ENCODE measurements at places on chromosomes 3 and 15.
A peak's percentile ranks its signal among the peaks of the same experiment; 100 is the strongest.

DNA sequence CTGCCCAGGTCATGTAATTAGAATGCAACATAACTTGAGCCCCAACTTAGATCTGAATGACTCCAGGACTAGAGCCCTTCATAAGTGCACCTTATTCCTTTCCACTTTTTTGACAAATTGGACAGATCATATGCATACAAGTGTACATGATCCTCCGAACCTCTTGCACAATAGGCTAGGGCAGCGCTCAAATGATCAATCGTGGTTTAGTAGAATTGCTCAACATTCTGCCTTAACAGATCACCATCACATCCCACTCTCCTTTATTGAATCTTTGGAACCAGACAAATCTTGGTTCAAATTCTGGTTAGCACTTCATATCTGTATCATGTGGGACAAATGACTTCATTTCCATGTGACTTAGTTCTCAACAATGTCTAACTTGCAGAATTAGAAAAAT is 106.8 kb upstream of the CDIN1 start:
- no peak overlapping the region for H3K4me3 ChIP-seq
- H3K4me1 ChIP-seq: no peaks in the 10 kb centered on the region
- no peaks in the 10 kb centered on the region for H3K27me3 ChIP-seq
- DNase-seq: no peak
- no peaks in the 10 kb centered on the region for H3K36me3 ChIP-seq

- H3K27ac ChIP-seq: no peak overlapping the region
- no peak for DNase-seq
- H3K4me1 ChIP-seq: no peaks in the 10 kb centered on the region
- H3K36me3 ChIP-seq: no peaks in the 10 kb centered on the region
Measured at GRCh38 chr3:13886593-13887129, 6.8 kb upstream of the WNT7A start.

- no peaks in the 10 kb centered on the region for H3K27me3 ChIP-seq
- peak overlapping the region; percentile 25 for H3K4me3 ChIP-seq
- no peaks in the 10 kb centered on the region for H3K4me1 ChIP-seq
- peak; percentile 61 for DNase-seq
- peak overlapping the region; percentile 68 for H3K27ac ChIP-seq
Measured at GRCh38 chr15:77568973-77569728, 63.6 kb downstream of the LINGO1 start.

DNA sequence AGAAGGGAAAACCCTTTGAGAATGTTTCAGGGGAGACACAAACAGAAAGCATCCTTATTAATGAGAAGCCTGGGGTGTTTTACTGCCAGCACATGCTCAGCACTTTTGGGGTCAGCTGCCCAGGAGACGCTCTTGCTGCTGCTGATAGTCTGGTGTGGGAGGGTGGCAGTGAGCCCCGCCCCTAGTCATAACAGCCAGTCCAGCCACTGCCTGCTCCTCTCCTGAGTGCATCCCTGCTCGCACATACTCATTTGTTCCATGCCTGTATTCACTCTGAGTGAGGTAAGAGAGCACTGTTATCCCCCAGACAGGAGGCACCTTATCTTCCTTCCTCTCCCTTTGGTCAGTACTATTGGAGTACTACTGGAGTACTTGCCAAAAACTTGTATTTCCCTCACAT is 101.3 kb downstream of the ETFA start:
- H3K4me1 ChIP-seq: no peaks in the 10 kb centered on the region
- no peak overlapping the region for H3K27ac ChIP-seq
- H3K27me3 ChIP-seq: no peaks in the 10 kb centered on the region
- H3K4me3 ChIP-seq: no peak overlapping the region

DNA sequence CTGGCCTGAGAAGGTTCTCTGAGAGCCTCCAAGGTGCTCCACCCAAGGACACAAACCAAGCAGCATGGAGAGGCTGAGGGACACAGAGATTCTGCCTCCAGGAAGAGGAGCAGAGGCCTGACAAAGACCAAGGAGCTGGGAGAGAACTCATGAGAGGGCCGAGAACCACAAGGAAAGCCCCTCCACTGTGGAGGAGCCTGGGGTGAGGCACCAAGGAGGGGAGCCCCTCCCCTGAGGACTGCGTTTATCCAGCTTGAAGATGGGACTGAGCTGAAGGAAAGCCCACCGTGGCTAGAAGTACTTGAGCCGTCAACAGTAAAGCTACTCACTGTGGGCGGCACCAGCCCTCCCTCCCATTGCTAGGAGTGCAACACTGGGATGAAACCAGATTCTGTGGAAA is 63.1 kb upstream of the MEF2A start:
- no peaks in the 10 kb centered on the region for H3K27me3 ChIP-seq
- peaks cover 4% of the 10 kb centered on the region for H3K4me1 ChIP-seq
- no peak overlapping the region for H3K27ac ChIP-seq
- DNase-seq: no peak
- H3K4me3 ChIP-seq: no peak overlapping the region

- H3K36me3 ChIP-seq: no peaks in the 10 kb centered on the region
- no peak overlapping the region for H3K4me3 ChIP-seq
- no peak overlapping the region for H3K27ac ChIP-seq
- H3K27me3 ChIP-seq: no peaks in the 10 kb centered on the region
- H3K4me1 ChIP-seq: peaks cover 5% of the 10 kb centered on the region
Measured at GRCh38 chr3:47288966-47289910, 6.5 kb downstream of the KLHL18 start.

GRCh38 chr3:124514683-124515082 is 215.6 kb upstream of the UMPS start:
- H3K4me3 ChIP-seq: no peak overlapping the region
- DNase-seq: no peak
- no peaks in the 10 kb centered on the region for H3K4me1 ChIP-seq
- H3K27me3 ChIP-seq: no peaks in the 10 kb centered on the region
- H3K36me3 ChIP-seq: no peaks in the 10 kb centered on the region
- no peak overlapping the region for H3K27ac ChIP-seq

DNA sequence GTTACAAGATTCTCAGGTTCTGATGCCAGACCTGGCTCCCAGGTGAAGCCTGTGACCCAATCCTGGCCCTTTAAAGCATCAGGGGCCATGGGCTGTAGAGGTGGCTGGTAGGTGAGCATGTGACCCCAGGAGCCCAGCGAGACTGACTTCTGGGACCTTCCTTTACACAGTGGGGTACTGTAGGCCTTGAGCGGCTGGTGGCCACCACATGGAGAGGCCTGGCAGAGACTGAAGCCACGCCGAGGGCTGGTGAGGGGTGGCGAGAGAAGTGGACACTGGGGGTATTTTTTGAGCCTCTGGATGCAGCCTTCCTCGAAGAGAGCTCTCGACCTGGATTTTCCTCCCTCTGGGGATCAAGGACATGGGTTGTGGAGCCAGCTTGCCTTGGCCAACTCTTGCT is 71.2 kb upstream of the ITGA11 start:
- no peaks in the 10 kb centered on the region for H3K4me1 ChIP-seq
- no peaks in the 10 kb centered on the region for H3K27me3 ChIP-seq
- DNase-seq: peak; percentile 10
- H3K4me3 ChIP-seq: no peak overlapping the region

GRCh38 chr3:42826141-42826540 is 16.9 kb downstream of the ACKR2 start:
- no peaks in the 10 kb centered on the region for H3K27me3 ChIP-seq
- no peak overlapping the region for H3K4me3 ChIP-seq
- H3K36me3 ChIP-seq: no peaks in the 10 kb centered on the region
- no peak overlapping the region for H3K27ac ChIP-seq
- H3K4me1 ChIP-seq: no peaks in the 10 kb centered on the region

DNA sequence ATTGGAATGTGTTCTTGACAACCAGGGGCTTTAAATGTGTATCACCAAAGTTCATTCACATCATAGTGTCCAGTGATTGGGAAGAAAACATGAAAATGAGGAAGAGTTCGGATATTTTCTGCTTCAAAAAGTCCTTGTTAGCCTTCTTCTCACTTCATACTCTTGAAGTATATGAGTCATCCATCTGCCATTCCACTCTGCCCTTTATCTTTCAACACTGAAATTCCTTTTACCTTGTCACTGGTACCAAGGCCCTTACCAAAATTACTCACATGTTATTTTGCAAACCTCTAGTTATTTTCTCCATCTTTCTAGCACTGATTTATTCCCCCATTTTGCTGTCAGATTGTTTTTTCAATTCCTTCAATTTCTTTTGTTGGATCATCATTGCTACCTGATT is 32.5 kb downstream of the OR5H15 start:
- no peak overlapping the region for H3K27ac ChIP-seq
- no peak overlapping the region for H3K4me3 ChIP-seq
- DNase-seq: no peak
- H3K36me3 ChIP-seq: no peaks in the 10 kb centered on the region

- no peak overlapping the region for H3K4me3 ChIP-seq
- peaks cover 14% of the 10 kb centered on the region for H3K4me1 ChIP-seq
- no peaks in the 10 kb centered on the region for H3K27me3 ChIP-seq
Measured at GRCh38 chr3:58497097-58497496, 5.2 kb downstream of the KCTD6 start.

DNA sequence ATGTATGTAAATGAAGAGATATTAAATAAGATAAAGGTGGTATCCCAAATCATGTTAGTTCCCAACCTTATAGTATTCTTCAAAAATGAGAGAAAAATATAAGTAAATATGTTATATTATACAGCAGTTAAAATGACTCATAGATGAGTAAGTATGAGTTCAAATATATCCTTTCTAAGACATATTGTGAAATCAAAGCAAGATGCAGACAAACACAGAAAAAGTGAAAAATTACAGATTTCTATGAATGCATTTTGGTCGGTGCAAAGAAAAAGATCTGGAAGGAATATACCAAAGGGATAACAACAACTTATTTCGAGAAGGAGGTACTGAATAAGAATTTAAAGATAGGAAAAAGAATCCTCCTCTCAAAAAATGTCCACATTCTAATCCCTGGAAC is 181.2 kb upstream of the TTC14 start:
- H3K36me3 ChIP-seq: no peaks in the 10 kb centered on the region
- H3K4me1 ChIP-seq: no peaks in the 10 kb centered on the region
- no peak for DNase-seq
- no peak overlapping the region for H3K27ac ChIP-seq
- no peaks in the 10 kb centered on the region for H3K27me3 ChIP-seq

DNA sequence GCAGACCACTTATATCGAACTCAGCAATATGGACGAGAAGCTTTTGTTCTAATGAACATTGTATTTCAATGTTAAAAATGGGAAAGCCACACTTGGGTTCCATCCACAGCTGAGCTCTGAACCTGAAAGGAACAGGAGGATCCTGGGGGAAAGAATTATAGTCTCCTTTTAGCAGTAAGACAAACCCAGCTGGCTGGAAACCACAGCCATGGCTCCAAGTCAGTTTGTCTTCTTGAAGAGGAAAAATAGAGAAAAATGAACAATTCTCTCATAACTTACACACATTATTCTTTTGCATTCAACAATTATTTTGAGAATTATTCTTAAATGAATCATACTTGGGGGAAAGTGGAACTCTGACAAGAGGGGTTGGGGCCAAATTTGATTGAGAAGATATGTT is 149.2 kb upstream of the VEPH1 start:
- no peaks in the 10 kb centered on the region for H3K4me1 ChIP-seq
- no peak overlapping the region for H3K4me3 ChIP-seq
- H3K36me3 ChIP-seq: no peaks in the 10 kb centered on the region
- no peaks in the 10 kb centered on the region for H3K27me3 ChIP-seq
- no peak for DNase-seq
- H3K27ac ChIP-seq: no peak overlapping the region

GRCh38 chr15:76503121-76503520 is 166.5 kb downstream of the ISL2 start:
- no peak for DNase-seq
- H3K36me3 ChIP-seq: no peaks in the 10 kb centered on the region
- H3K4me1 ChIP-seq: no peaks in the 10 kb centered on the region
- H3K27me3 ChIP-seq: no peaks in the 10 kb centered on the region
- no peak overlapping the region for H3K4me3 ChIP-seq

DNA sequence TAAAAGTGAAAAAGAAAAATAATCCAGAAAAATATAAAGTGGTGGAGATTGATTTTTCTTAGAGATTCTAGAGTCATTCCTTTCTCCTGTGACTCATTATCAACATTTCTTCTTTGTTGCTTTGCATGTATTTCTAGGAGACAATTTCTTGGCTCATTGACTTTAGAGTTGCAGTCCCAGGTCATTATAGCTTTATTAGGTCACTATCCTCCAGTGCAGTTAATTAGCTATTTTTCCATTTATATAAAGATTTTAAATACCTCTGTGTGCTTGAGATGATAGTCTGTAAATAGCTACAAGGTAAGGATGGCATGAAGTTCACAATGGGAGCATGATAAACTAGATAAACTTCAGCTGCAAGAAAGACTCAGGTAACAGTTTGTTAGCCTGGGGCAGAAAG is at the start of gene OR4F15:
OR4F15 (plus strand) TSS at position 301 of the 400 bp plus-strand sequence. CDS start 5,985 bp downstream, outside the sequence.
- no peak within 1 kb of the TSS for H3K27ac ChIP-seq
- H3K4me1 ChIP-seq: no peaks in the 10 kb centered on the region
- H3K4me3 ChIP-seq: no peak within 1 kb of the TSS
- H3K36me3 ChIP-seq: no peaks in the 10 kb centered on the region
- no peaks in the 10 kb centered on the region for H3K27me3 ChIP-seq

DNA sequence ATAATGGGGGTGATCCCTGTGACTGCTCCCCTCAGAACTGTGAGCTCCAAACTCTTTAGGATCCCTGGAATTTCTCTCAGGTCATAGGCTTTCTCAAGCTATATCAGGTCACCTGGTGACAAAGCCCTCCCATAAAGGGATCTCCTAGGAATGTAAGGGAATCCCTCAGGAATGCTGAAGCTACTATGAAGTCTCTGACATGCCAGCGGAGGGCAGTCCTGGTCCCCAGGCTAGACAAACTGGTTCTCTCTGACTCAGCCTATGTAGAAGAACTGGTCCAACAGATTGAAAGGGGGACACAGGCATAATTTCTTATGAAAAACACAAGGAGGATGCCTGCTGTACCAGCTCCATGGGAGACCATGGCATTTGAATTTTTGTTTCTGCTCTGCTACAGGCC is 6.7 kb downstream of the LPCAT4 start:
- no peak for DNase-seq
- H3K36me3 ChIP-seq: no peaks in the 10 kb centered on the region
- H3K4me1 ChIP-seq: no peaks in the 10 kb centered on the region
- no peak overlapping the region for H3K4me3 ChIP-seq
- no peak overlapping the region for H3K27ac ChIP-seq

DNA sequence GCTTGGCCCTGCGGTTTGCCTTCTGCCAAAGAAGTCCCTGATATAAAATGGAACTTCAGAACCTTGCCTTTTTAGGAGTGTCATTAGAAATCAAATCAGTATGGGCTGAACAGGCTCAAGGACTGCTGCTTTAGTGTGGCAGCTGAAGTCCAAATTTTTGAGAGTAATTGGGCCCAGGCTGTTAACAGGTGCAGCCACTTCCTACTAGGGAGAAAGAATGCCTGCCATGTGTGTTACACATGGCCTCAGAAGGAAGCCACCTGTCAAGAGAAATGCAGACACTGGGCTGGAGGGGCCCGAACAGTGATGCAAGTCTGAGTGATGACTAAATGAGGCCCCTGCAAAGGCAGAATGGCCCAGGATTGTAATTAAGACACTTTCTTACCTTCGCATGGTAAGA is 786.7 kb upstream of the CFAP20DC start:
- no peaks in the 10 kb centered on the region for H3K36me3 ChIP-seq
- H3K27ac ChIP-seq: no peak overlapping the region
- no peaks in the 10 kb centered on the region for H3K27me3 ChIP-seq

GRCh38 chr3:170732660-170733245 is 137.2 kb downstream of the RPL22L1 start:
- no peaks in the 10 kb centered on the region for H3K4me1 ChIP-seq
- no peak for DNase-seq
- no peaks in the 10 kb centered on the region for H3K36me3 ChIP-seq
- H3K4me3 ChIP-seq: no peak overlapping the region

Data from uterus (tissue), 4 donors.